ENCODE measurements at places on chromosomes 11 and 22. TPM values are rescaled to one million over a fixed set of nuclear protein-coding genes. Genes with fewer than 3 reads are reported as not detected.

OR10A2 gene
- not detected for total RNA-seq

XPNPEP3 gene
- 15.4 TPM for total RNA-seq

DNA sequence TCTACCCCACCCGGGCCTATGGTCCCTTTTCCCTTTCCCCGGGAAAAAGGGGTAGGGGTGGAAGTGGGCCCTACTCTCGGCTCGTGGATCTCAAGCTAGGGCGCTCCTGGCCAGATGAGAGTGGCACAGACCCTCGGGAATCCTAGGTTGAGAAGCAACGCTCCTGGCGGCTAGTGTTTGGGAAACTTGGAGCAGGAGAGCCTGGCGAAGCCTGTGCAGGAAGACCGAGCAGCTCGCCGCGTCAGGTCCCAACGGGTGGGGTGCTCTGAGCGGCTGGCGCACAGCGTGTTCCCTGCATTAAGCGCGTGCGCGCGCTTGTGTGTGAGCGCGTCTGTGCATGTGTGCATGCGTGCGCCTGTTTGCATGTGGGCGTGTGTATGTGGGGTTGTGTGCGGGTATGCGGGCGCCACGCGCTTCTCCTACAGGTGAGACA, 7.1 kb upstream of the FLI1 start:
- peak; percentile 61 for DNase-seq

- DNase-seq, result no peak
These were observed 19.1 kb downstream of the OR8D1 start for GRCh38 chr11:124294687-124295086.

GRCh38 chr11:69390561-69390960, 90.9 kb upstream of the LINC01488 start:
- DNase-seq, result no peak

- DNase-seq, result peak; percentile 33
These were observed 73.5 kb upstream of the PPARA start for GRCh38 chr22:46076651-46077339.

- no peak for DNase-seq
These were observed 136.9 kb upstream of the SYT13 start for GRCh38 chr11:45423036-45423435.

DNA sequence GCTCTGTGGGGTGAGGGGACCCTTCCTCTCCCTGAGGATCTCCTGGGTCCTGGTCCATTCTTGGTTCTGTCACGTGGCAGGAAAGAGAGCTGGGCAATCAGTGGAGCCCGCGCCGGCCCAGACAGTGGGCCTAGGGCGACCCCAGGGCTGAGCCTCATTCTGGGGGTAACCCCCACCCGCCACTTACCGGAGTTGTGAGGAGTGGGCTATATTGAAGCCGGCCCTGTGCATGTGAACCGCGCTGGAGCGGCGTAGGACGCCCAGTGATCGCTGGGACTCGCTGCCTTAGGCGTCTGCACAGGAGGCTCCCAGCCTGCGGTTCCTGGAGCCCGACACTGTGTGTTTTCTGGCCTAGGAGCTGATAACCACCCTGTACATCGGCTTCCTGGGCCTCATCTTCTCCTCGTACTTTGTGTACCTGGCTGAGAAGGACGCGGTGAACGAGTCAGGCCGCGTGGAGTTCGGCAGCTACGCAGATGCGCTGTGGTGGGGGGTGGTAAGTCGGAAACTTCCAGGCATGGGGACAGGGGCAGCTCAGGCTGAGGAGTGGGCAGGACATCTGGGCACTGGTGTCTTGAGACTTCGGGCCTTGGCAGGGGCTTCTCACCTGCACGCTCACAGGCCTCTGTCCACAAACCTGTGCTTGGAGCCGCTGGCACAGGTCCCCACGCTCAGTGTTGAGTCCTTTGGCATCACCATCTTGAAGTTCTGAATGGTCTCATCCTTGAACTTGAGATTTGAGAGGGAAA, 127.1 kb downstream of the KCNQ1OT1 start:
- DNase-seq, result peak; percentile 61

All from upper lobe of left lung (tissue), 6 donors.